Tibial nerve (tissue), 4 donors: ENCODE measurements at places on chromosomes 12 and 14. TPM values are rescaled to one million over a fixed set of nuclear protein-coding genes. Genes with fewer than 3 reads are reported as not detected.

PPP2R5E gene
- total RNA-seq, result 22.9 TPM

RAPGEF3 gene
- total RNA-seq, result 88.2 TPM

GRCh38 chr14:45686771-45687170 is 433.8 kb upstream of the MIS18BP1 start:
- no peak for DNase-seq

LRRC10 gene
- not detected for total RNA-seq

GRCh38 chr12:108884116-108885012 is 4.5 kb downstream of the DAO start:
- peak; percentile 53 for DNase-seq

DNA sequence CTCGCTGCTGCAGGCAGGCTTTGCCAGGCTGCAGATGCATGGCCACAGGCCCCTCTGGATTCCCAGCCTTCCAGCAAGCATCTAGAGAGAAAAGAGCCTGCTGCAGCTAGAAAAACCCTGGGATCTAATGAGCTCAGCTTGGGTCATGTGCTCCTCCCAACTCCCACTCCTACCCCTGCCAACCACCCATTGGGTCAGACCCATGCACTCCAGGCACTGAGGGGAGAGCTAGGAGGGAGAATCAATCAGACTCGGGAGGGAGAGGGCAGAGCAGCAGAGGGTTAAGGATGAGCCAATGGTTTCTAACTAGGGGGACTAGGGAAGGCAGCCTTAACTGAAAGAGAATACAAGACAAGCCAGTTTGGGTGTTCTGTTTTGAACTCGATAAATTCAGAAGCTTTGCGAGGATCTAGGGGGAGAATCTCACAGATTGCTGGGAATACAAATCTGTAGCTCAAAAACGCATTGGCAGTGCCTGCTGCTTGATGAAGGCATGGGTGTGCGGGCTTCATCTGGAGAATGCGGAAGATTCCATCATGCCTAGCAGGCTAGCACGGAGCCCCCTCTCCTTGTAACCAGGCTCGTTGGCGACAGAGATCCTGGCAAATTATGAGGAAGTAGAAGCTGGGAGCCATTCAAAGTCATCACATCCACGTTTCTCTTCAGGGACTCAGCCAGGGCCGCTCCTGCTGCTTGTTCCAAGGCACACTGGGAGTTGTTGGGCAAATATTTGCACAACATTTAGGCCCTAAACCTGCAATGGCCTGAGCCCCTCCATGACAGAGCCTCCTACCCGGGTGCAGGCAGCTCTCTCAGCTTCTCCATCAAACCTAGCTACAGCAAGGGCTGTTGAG is 56.4 kb downstream of the VCPKMT start:
- DNase-seq, result no peak

GRCh38 chr12:22257100-22257499 is 77.4 kb downstream of the ST8SIA1 start:
- no peak for DNase-seq

KLHDC1 gene
- total RNA-seq, result 20.3 TPM

AQP2 gene
- not detected for total RNA-seq

EIF4B gene
- total RNA-seq, result 484 TPM

HECTD4 gene
- 43.0 TPM for total RNA-seq

EPYC gene
- total RNA-seq, result not detected

- DNase-seq, result no peak
Measured at GRCh38 chr12:77754086-77754485, 76.6 kb upstream of the NAV3 start.

DNA sequence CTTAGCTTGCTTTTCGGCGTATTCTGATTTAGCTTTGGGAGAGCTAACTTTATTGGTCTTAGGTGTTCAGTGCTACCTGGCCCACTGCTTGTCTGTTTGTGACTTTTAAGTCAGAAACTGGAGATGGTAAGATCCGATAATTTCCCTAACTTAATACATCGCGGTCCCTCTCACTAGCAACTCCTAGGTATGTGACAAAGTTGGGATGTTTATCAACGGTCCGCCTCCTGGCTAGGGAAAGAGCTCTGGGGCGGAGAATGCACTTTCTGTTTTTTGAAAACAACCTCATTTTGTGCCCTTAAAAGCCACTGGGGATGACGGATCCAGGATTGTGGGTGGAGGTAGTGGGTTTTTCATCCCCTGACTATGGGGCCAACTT is 1.2 kb downstream of the CDKN1B start:
- no peak for DNase-seq

DNA sequence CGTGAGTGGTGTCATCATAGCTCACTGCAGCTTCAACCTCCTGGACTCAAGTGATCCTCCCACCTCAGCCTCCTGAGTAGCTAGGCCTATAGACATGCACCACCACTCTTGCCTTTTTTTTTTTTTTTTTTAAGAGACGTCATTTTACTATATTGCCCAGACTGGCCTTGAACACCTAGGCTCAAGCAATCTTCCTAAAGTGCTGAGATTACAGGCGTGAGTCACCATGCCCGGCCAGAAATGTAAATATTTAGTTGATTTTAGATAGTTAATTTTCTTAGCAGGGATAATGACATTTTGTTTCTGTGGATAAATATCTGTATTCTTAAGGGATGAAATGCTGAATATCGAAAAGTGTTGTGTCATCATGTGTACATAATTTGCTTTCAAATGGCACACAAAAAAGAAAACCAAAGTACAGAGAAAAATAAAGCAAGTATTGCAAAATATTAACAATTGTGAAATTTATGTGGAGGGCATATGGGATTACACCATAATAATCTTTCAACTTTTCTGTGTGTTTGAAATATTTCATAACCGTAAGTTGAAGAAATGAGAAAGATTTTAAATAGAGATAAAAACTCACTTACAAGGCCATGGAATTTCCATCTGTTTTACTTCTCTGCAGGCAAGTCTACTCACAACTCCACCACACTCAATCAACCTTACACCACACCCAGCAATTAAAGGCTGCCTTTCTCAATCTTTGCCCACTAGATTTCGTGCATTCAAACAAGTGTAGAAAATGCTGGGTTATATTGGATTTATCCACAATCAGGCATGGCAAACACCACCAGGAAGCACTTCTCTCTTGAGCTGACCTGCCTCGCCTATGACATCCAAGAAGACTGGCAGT is 93.7 kb downstream of the SPTSSA start:
- no peak for DNase-seq
